ELF-1 (cell line): ENCODE measurements at places on chromosomes 16 and 17.

- no peak for DNase-seq
Observed at GRCh38 chr17:60327901-60328273, 64.0 kb downstream of the USP32 start.

DNA sequence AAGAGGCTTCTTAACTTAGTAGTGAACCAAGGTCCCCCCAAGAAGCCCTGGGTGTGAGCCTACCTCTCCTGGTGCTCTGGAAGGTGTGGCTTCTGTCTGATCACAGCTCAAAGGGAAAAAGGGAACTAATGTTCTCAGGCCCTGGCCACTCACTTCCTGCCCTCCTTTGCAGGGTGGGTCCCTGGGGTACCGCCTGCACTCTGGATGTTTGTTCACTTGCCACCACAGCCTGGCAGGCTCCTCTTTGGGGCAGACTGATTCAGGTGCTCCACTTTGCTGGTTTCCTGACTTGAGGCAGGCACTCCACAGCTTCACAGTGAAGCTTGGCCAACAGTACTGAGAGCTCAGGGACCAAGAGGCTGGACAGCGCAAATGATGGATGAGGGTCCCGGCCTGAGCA lies 5.9 kb upstream of the MYO15A start:
- DNase-seq, result no peak

GRCh38 chr16:74372953-74373846 lies 2.9 kb upstream of the NPIPB15 start:
- no peak for DNase-seq

- DNase-seq, result no peak
Observed at GRCh38 chr17:61481421-61481820, 29.2 kb downstream of the TBX4 start.

DNA sequence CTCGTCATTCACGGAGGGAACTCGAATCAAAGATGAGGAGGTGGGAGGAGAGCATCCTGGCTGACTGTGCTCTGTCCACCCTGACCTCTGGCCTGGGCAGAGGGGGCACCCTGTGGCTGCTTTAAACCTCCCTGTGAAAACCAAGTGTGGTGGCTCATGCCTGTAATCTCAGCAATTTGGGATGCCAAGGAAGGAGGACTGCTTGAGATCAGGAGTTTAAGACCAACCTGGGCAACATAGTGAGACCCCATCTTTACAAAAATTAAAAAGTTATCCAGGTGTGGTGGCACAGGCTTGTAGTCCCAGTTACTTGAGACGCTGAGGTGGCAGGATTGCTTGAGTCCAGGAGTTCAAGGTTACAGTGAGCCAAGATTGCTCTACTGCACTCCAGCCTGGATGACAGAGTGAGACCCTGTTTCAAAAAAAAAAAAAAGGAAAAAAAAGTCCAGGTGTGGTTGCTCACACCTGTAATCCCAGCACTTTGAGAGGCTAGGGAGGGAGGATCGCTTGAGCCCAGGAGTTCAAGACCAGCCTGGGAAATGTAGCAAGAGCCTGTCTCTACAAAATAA lies 5.8 kb upstream of the CDK3 start:
- DNase-seq, result no peak

- no peak for DNase-seq
Observed at GRCh38 chr17:60540460-60540859, 14.4 kb upstream of the APPBP2 start.

DNA sequence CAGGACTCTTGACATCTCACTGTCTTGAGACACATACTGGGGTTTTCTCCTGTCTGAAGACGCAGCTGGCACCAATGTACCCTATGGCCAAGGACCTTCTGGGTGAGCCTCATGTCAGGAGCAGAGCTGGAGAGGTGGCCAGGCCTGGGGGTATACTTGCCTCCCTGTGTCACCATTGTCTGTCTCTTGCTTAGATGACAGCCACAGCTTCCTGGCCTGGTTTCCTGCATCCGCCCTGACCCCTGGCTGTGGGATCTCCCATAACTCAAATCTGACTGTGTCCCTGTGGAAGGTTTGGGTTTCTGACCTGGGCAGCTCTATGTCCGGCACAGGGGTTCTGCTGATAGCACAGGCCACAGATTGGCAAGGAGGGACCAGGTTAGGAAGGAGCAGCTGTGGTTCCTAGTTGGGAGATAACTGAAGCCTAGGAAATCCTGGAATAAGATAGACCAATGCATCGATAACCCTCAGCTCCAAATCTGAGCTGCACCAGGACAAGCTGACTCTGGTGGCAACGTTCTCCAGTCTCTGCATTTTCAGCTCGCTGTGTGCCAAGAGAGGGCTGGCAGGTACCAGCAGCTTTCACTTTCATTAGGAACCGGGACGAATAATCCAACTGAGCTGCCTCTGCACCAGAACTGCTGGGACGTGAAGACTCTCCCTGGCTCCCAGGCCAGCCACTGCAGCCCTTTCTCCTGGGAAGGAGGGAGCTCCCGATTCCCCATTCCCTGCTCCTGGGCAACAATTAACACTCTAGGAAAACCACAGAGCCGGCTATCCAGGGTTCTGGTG lies 5.0 kb downstream of the DEXI start:
- DNase-seq, result no peak

- no peak for DNase-seq
Observed at GRCh38 chr16:72442385-72443158, 270.6 kb upstream of the PMFBP1 start.

DNA sequence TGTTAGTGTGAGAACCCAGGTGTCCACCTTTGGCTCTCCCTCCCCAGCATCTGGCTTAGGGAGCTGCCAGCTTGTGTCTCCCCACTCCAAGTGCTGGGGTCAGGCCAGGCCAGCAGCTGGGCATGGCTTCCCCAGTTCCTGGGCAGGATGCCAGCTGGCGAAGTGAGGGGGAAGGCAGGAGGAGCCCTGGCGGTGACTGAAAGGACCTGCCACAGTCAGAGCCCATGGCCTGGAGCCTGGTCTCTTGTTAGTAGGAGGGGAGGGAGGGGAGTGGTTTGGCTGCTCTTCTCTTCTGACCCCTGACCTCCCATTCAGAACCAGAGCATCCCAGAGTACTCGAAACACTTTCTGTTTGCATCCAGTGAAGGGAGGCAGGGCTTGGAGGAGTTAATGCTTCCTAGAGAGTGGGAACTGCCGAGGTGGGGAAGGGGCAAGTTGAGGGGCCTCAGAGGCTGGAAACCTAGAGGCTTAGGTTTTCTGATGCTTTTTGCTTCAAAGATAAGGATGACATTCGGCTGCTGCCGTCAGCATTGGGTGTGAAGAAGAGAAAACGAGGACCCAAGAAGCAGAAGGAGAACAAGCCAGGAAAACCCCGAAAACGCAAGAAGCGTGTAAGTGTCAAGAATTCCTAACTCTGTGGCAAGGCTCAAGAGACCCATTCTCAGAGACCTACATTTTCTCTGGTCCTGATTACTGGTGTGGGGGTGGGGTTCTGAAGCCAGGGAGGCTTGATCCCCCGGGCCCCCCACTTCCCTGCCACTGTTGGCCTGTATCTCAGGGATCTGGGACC lies 772 bp downstream of the CHD3 start:
- DNase-seq, result peak; percentile 91

DNA sequence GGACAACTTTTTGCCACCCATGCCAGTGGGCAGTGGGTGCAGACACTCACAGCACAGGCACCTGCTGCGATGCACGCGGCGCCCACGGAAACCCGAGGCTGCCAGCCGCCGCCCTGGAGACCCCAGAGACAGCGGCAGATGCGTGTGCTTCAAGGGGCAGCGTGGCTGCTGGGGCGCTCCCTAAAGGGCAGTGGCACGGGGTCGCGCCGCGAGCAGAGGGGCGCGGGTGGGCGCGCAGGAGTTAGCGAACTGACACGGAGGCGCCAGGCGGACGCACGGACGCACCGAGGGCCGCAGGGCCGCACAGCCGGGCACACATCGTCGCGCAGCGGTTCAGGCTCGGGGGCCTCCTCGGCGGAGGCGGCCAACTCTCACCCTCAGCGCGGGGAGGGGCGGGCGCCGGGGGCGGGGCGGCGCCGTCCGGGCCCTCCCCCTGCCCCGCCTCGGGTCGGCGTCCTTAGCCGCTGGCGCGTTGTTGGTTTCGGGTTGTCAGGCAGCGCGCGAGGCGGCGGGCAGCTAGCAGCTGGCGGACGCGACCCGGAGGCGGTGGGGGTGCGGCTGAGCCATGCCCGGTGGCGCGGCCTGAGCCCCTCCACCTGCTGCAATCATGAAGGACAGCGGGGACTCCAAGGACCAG lies at the start of gene KIF19:
KIF19 (plus strand) TSS at position 484 of the 637 bp plus-strand sequence; CDS start at position 608, 124 bp downstream.
- DNase-seq, result peak; percentile 73

DNA sequence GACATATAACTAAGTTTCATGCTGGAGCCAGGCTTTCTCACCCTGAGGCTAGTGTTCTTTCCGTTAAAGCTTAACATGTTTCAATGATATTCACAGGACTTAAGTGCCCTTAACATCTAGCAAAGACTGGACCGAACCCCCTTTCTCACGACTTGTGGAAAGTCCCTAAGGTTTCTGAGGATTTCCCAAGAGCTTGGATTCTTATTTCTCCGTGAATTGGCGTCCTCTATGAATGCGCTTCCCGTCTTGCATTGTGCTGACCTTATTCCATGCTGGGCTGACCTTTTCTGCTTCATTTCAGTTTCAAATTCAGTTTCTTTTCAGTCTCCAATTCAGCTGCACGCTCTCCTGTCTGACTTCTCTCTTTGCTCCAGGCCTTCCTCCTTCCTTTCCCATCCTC lies 206.4 kb downstream of the HS3ST3A1 start:
- DNase-seq, result no peak

GRCh38 chr17:28961391-28961790 lies 10.1 kb upstream of the PHF12 start:
- no peak for DNase-seq

DNA sequence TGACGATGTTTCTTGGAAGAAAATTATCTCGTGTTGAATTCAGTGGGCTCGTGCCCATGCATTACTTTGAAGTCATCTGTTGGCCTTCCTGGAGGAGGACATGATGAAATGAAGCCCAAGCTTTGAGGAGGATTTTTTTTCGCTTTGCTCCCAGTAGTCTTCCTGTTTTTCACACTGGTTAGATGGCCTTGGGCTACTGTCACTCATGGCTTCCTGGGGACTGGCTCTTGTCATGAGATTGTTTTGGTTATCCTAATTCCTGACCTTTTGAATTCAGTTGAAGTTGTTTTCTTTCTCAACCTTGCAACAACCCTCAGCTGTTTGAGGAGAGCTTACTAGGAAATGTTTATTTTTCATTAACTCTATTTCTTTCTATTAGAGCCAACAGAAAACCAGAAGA lies 430.7 kb downstream of the HS3ST3B1 start:
- peak; percentile 82 for DNase-seq

DNA sequence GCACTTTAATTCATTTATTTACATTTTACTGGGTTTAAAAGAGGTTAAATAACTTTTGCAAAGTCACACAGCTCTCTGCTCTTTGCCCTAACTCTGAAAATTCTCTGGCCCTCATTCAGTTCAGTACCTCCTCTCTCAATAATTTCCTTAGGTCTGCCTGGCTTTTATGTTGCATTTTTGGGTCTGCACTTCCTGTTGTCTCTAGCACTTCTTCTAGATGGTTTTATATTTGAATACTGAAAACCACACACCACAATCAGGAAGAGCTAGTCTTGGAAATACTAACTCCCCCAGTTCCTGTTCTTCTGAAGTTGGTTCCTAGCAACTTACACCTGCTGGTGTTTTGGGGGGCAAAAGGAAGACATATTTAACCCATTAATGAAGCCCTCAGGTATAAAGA lies 577.9 kb downstream of the HS3ST4 start:
- no peak for DNase-seq

GRCh38 chr17:9557857-9558256 lies 17.8 kb downstream of the STX8 start:
- DNase-seq, result no peak

DNA sequence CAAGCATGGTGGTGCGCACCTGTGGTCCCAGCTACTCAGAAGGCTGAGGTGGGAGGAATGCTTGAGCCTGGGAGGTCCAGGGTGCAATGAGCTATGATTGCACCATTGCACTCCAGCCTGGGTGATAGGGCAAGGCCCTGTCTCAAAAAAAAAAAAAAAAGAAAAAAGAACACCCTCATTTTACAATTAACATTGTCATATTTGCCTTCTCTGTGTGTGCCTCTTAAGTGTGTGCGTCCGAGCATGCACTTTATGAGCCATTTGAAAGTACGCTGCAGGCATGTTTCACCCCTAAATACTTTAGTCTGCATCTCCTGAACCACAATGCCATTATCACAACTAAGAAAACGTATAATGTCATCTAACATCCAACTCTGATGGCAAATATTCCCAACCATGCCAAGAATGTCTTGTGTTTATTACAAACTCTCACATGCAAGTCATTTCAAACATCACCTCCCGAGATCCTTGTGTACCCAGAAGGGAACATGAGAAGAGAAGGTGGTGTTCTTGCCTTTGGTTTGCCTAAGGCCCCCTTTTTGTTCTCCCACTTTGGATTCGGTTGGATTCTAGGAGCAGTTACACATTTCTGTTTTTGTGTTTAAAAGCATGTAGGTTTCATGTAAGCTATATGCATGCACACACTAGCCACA lies 38.0 kb downstream of the CDH1 start:
- no peak for DNase-seq

- no peak for DNase-seq
Observed at GRCh38 chr16:10791048-10791447, 27.5 kb downstream of the TVP23A start.

DNA sequence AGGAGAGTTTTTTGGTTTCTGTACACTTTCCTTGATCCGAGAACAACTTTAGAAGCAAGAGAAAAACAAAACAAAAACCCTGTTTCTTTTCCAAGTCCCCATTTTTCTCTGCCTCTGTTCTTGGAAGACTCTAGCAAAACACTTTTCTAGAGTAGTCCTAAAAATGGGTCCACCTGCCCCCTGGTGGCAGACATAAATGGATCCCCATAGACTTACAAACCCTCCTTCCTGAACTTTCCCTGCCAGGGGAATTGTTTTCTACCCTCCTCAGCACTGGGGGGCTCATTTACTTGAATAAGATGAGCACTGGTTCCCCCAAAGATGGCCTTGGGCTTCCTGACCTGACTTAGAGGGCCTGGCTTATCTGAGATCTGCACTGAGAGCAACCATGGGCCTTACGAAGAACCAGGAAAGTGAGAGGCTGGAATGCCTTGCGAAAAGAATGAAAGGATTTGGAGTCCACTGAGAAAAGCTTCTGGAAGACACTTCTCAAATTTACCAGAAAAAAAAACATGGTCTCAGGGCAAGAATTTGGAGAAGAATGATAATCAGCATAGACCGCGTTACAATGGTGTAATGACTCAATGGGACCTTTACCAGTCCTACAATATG lies 48.0 kb upstream of the CDYL2 start:
- peak; percentile 14 for DNase-seq

GRCh38 chr16:8740775-8741355 lies 56.6 kb downstream of the TMEM186 start:
- no peak for DNase-seq

- no peak for DNase-seq
Observed at GRCh38 chr17:21125862-21126261, 902 bp upstream of the DHRS7B start.

DNA sequence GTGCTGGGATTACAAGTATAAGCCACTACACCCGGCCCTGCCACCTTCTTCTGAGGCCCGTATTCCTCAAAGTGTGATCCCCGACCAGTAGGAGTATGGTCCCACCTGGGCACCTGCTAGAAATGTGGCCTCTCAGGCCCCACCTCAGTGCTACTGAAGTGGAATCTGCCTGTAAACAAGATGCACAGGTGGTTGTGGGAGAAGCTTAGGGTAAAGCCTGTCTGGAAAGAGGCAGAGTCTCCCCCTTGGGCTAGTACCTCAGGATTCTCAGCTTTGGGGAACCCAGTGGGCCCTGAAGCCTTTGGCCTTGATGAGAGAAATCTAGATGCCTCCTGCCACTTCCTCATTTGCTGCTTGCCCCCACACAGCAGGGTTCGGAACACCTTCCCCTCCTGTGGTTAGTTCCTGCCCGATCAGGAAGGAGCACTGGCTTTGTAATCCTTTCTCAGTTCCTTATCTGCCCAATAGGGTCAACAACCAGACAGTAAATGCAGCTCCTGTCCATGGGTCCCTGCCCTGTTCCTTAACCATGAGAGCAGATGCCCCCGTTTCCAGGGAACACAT lies 25.2 kb downstream of the TK2 start:
- DNase-seq, result no peak
